Activated naive CD8-positive, alpha-beta T cell treated with anti-CD3 and anti-CD28 coated beads for 36 hours (primary cell): ENCODE measurements at places on chromosomes 4 and X. TPM values are rescaled to one million over a fixed set of nuclear protein-coding genes. Genes with fewer than 3 reads are reported as not detected.

- DNase-seq = no peak
Measured at GRCh38 chrX:96425200-96425599, 259.4 kb upstream of the DIAPH2 start.

DNA sequence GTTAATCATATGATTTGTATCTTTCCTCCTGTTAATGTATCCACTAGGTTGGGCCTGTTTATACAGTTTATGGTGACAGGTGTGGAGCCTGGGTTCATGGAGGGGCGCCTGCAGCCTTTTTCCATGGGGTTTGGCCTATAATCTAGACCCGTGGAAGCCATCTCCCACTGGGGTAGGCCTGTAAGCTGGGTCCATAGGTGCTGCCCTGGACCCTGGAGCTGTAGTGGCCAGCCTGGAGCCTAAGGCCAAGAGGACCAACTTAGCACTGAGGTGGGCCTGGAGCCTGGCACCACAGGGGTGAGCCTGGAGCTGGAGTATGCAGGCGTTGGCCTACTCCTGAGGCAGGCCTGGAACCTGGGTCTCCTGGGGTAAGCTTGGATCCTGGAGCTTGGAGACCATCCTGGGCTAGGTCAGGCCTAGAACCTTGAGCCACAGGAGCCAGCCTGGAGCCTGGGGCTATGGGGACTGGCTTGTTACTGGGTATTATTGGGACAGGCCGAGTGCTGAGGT, 249.4 kb upstream of the HTR2C start:
- no peak for DNase-seq

DNA sequence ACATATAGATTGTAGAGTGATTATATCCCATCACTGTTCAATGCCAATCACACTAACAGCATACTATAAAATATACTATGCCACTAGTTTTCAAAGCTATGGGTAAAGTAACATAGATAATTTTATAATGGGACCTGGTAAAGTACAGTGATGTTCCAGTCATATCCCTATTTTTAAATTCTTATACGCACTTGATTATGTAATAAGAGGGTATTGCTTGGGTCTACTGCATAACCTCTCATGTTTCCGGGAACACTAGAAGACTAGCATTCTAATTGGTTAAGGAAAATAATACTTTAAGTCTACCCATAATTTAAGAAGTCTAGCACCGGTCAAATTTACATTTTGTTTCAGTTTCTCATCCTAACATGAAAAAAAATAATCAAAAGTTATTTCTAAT, 275.1 kb downstream of the CHIC1 start:
- DNase-seq = no peak

- DNase-seq = no peak
Measured at GRCh38 chr4:173189117-173189693, 20.6 kb downstream of the GALNT7 start.

The GRIA2 gene
- not detected for total RNA-seq

The PPP2R2C gene
- not detected for total RNA-seq

DNA sequence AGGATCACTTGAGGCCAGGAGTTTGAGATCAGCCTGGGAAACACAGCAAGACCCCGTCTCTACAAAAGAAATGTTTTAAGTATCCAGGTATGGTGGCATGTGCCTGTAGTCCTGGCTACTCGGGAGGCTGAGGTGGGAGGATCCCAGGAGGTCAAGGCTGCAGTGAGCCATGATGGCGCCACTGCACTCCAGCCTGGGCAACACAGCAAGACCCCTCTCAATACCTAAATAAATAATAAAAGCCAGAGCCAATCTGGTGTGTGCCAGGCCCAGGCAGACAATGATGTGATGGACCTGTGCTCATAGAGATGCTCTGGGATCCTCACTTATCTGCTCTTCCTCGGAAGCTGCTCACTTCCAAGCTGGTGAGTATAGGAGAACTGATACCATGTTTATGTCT, 18.2 kb upstream of the SASH3 start:
- no peak for DNase-seq

GRCh38 chr4:105808750-105809041, 86.6 kb upstream of the NPNT start:
- DNase-seq = no peak

The SOWAHD gene
- total RNA-seq = 0.14 TPM

DNA sequence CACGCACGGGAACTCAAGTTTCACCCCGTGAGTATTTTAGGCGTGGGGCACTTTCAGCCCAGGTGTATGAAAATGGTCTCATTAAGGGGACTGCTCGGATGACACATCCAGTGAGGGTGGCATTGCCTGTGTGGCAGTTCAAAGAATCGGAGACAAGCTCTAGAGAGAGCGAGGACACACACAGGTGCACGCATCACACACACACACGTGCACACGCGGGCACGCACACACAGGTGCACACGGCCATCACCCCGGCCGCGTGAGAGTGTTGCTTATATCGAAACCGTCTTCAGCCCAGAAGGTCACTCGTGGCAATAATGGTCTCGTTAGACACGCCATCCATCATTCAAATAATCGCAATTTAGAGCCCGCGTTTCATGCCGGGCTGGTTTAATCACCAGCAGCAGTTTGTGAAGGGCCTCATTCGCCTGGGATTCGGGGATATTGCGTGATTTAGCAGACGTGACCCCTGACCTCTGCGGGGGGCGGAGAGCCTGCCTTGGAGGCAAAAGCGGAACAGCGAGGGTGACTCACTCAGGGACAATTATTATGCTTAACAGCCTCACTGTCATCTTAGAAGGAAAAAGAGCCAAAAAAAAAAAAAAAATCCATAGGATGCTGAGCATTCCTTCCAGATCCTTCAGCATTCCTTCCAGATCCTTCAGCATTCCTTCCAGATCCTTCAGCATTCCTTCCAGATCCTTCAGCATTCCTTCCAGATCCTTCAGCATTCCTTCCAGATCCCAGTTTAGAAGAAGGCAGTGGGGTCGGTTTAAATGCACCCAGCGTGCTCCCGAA, 89.4 kb upstream of the PPP2R3B start:
- no peak for DNase-seq

- DNase-seq = no peak
Measured at GRCh38 chrX:9535101-9535500, 70.2 kb downstream of the TBL1X start.
